ENCODE measurements at places on chromosomes 1 and 21.

DNA sequence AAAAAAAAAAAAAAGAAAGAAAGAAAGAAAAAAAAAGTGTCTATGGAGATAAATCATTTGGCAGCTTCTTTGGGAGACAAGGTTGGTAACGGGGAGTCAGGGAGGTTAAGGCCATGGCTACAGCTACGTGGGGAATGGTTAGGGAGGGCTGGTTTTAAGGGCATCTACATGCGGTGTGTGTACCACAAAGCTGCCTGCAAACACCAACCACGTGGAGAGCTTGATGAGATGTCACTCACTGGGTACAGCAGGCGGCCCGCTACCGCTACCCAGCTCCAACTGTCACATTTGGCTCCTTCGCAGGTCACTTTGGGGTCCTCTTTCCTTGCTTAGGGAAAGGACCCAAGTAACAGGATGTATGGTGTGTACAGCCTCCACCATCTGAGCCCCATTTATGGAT is 4.2 kb downstream of the NPPB start:
- DNase-seq = no peak

- no peak for DNase-seq
Measured at GRCh38 chr1:78619803-78620579, at the start of gene IFI44L. TSS of gene IFI44L (plus strand) at chr1:78620448. CDS start at chr1:78627916, 7,468 bp downstream.

GRCh38 chr21:34612557-34612956 is 2.4 kb downstream of the RCAN1 start:
- DNase-seq = no peak

GRCh38 chr1:221543529-221544120 is 198.3 kb downstream of the DUSP10 start:
- DNase-seq = no peak

DNA sequence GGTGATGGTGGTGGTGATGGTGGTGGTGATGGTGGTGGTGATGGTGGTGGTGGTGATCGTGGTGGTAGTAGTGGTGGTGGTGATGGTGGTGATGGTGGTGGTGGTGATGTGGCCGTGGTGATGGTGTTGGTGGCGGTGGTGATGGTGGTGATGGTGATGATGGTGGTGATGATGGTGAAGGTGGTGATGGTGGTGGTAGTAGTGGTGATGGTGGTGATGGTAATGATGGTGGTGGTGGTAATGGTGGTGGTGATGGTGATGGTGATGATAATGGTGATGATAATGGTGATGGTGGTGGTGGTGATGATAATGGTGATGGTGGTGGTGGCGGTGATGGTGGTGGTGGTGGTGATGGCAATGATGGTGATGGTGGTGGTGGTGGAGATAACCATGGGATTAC is 6.8 kb upstream of the COL6A2 start:
- DNase-seq = no peak

GRCh38 chr1:83574791-83575190 is 424.1 kb downstream of the TTLL7 start:
- no peak for DNase-seq

DNA sequence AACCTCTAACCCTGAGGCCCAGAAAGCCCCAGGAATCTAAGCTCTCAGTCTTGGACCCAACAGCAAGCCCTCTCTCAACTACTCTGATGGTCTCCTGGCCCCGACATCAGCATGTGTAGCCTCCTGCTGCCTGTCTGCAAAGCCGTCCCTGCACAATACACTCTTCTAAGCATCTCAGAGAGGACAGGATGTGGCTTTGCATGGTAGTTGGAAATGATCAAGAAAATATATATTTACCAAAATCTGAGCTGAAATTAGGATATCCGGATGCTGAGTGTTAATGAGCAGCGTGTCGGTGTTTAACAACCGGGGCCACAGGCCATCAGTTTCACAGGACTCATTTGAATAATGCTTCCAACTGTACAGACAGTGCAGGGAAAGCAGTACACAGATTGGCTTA is 59.1 kb upstream of the SIM2 start:
- DNase-seq = no peak

GRCh38 chr1:147892216-147892615 is 10.4 kb upstream of the GJA8 start:
- DNase-seq = no peak

Data from esophagus squamous epithelium (tissue), 5 donors.